ENCODE measurements at places on chromosomes 4 and X.

DNA sequence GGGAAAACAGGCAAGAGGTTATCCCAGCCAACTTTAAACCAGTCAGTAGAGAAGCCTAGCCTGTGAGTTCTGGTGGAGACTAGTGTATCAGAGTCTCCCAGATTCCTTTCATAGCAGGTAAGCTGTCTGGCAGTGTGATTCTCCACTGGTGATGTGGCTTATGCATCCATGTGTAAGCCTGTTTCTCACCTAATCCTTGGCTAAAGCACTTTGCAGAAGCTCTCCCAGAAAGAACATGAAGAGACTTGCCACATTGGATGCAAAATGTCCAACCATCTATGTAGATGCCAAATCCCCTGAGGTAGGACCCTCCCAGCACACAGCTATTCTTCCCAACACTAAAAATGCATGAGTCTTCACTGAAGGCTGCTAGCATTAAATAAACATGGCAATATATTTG lies 111.7 kb downstream of the CHRNA9 start:
- no peak for DNase-seq

DNA sequence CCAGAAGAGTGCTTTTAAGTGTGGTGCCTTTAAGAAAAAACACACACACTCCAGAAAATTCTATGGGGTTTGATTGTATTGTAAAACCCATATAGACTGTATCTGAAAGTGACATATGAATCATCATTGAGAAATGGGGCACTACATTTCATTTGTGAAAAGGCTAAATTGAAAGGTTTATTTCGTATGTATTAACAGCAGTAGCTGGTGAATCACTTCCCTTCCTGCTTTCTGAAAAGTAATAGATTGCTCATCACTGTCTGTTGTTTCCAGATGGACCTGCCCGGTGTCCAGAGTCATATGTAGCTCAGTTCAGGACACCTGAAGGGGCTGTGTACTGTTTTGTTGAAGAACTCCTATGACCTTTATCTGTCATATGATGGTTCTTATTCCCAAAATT lies 28.1 kb upstream of the HPRT1 start:
- DNase-seq: no peak

GRCh38 chrX:132171478-132171877 lies 43.7 kb upstream of the FRMD7 start:
- DNase-seq: no peak

- no peak for DNase-seq
Observed at GRCh38 chr4:122508083-122508482, 51.6 kb upstream of the IL2 start.

GRCh38 chr4:105453550-105454205 lies 20.2 kb downstream of the PPA2 start:
- DNase-seq: no peak

GRCh38 chr4:156799121-156799589 lies 172.4 kb downstream of the PDGFC start:
- no peak for DNase-seq

- DNase-seq: no peak
Observed at GRCh38 chr4:123345137-123345934, 51.3 kb upstream of the SPRY1 start.

DNA sequence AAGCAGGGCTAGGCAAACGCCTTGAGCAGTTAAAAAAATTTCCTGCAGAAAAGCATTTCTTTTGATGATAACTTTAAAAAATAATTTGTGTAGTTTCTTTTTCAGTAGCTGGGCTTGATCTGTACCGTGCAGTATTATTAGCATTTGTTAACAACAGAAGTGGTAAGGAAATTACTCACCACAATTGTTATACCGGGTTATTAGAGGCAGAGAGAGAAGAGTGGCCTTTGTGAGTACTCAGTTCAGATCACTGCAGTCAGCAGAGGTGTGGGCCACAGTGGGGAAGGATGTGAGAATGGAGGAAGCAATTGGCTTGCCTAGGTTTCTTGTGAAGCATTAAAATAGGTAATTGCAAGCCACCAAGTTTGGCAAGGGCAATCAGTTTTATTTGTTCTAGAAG lies 14.3 kb upstream of the IL21 start:
- no peak for DNase-seq

DNA sequence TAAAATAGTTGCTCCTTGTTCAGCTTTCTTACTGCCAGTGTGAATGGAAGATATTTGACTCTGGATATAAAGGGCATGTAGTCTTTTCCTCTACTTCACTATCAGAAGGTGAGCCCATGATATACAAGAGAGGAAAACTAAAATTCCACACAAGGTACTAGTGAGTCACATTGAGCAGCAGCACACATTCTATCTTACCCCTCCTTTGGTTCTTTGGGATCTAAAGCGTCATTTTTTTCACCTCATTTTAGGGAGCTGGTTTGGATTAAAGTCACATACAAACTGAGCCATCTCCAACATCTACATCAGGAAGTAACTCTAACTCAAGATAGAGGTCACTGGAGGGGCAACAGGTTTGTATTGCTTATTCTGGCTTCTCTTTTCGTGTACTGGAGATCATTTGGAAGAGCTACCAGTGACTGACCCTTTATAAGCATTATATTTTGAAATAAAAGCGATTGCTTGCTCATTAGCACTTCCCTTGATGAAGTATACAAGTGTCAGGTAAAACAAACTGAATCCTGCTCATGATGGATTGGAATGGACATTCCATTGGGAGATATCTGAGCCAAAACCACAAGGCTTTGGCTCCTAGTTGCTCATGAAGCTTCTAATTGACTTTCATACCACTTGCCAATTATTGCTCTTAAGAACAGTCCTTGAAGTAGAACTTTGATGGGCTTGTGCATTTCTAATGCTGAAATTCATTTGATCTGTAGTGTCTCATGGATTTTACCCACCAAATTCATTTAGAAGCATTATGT lies 124.1 kb downstream of the SPCS3 start:
- no peak for DNase-seq

- no peak for DNase-seq
Observed at GRCh38 chr4:72446353-72447055, 122.5 kb downstream of the ADAMTS3 start.

- no peak for DNase-seq
Observed at GRCh38 chr4:157838366-157838765, 334.5 kb downstream of the GASK1B start.

DNA sequence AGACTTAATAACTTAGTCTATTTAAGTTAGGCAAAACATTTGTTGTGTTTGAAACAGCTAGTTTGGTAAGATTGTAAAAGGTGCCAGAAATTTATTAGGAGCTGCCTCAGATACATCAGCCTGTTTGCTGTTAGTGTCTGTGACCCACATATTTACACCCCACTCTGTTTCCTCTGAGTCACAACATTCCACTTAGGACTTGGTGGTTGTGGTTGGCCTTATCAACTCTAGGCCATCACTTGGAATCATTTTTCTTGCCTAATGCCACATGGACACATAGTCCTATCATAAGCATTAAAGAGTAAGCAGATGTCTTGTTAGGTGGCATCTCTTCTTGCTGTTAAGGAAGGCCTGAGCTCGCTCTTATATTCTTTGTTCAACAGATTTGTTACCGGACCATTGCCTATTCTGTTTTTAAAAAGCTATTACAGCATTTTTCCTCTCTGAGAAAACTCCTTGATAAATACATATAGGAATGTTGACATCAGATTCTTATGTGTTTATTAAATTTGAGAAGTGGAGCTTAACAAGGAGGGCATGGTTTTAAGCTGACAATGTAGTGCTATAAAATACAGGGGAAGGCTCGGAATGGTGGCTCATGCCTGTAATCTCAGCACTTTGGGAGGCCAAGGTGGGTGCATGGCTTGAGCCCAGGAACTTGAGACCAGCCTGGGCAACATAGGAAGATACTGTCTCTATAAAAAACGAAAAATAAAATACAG lies 51.2 kb upstream of the PGRMC2 start:
- DNase-seq: no peak

- DNase-seq: no peak
Observed at GRCh38 chr4:73815145-73815544, 21.3 kb upstream of the CXCL6 start.

GRCh38 chr4:102143433-102143832 lies 201.8 kb downstream of the SLC39A8 start:
- DNase-seq: no peak

DNA sequence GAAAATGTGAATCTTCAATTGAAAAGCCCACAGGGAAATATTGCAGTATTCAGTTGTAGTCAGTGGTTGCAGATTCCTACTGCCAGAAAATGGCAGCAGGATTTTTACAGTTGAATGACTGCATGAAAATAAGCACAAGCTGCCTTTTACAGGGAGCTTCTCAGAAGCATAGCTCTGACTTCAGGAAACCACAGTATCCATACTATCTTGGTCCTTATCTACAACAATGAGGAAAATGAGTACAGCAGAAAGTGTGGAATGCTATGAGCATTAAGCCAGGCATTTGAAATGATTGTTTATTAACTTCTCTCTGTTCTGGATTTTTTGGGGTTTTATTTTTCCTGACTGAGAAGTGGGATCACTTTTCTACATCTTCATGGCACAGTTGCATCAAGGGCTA lies 34.6 kb upstream of the PRRG1 start:
- DNase-seq: no peak

DNA sequence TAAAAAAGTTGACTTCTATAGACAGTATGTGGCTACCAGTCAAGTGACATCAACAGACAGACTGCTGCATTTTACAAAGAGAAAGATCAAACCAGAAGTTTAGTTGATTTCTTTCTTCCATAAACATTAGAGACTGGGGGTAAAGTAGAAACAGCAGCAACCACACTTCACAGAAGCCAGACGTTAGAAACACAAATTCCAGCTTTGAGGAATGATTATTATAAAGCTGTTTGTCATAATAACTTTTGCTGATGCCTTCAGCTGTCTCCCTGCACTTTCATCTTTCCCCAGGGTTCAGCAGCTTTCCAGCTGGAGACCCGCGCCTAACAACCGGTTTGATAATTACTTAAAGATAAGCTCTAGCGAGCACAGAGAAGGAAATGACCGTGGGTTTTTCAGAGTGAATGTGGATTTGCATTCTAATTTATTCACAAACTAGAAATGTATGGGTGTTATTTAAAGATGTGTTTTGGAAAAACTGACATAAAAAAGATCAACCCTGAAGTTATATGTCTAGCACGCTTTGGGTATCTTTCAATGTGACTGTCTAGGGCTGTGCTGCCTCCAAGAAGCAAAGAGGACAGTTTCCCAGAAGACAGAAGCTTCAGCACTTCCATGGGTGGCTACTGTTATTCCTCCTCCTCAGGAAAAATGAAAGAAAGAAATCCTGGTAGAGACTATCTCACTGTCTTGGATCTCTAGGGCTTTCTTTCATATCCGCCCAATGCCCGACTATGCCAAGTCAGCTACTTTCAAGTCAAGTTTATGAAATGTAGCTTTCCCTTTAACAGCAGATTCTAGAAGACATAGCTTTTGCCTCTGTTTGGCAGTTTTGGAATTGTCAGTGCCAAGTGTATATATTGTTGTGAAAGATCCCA lies 15.0 kb upstream of the ENAM start:
- no peak for DNase-seq

- DNase-seq: no peak
Observed at GRCh38 chr4:24937917-24938281, 25.1 kb upstream of the CCDC149 start.

GRCh38 chrX:125150231-125150630 lies 169.4 kb upstream of the TEX13C start:
- no peak for DNase-seq

DNA sequence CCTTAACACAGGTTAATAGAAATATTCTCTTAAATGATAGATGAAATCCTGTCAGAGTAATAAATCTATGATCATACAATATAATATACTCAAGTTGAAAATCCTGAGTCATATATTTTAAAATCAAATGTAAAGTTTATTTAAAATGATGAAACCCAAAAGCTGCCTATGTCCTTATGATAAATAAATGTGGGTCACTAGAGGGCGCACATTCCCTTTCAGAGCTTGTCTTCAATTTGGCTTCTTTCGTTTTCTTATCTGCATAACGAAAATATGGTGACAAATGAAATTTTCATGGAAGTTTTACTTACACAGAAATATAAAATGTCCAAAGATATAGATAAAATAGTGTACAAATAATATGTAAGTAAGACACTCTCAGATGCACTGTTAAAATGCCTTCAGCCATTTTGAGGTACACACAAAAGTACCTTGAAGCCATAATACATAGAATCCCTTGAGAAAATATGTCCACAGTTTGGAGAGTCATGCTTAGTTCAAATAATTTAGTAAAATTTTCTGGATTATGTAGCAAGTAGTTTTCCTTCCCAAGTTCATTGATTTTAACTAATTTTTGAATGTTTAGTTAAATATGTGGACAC lies 680.4 kb downstream of the DMD start:
- DNase-seq: no peak

- DNase-seq: no peak
Observed at GRCh38 chrX:113935518-113935917, 648.4 kb upstream of the HTR2C start.

DNA sequence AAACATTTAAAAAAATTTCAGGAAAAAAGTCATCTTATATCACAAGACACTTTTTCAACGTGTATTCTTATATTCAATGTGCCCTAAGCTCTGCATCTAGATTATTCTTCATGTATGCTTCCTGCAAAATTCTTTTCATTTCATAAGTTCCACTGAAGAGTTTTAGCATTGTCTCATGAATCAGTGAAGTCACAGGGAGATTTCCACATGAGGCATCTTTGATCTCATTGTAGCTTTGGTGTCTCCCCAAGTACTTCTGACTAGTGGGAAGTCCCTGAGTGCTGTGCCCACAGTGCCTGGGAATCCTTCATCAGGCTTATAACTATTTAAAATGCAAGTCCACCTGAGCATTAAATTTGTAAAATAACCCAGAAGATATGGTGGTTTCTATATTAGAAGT lies 123.8 kb downstream of the MAD2L1 start:
- no peak for DNase-seq

DNA sequence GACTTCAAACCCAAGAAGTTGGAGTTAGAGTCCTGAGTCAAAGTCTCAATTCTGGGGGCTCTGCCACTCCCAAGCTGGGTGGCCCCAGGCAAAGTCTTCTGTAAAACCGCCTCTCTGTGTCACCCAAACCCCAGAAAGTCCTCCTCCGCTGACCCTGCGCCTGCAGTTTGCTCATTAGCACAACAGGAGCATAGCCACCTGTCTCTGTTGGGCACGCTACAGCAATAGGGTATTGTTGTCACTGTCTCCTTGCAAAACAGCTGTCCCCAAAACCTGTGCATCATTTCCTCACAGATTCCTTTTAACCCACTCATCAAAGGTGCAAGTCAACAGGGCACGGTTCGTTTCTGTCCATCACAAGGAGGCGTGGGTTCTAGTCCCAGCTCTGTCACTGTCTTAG lies 8.0 kb upstream of the DGAT2L6 start:
- no peak for DNase-seq

GRCh38 chrX:39534949-39535348 lies 562.8 kb downstream of the BCOR start:
- DNase-seq: no peak
